ENCODE measurements at places on chromosomes 1 and 21.
A peak's percentile ranks its signal among the peaks of the same experiment; 100 is the strongest.

GRCh38 chr1:27102707-27103468 is 52.0 kb downstream of the SLC9A1 start:
- DNase-seq: no peak

- no peak for DNase-seq
These were observed 46.1 kb downstream of the APP start for GRCh38 chr21:26124421-26124833.

DNA sequence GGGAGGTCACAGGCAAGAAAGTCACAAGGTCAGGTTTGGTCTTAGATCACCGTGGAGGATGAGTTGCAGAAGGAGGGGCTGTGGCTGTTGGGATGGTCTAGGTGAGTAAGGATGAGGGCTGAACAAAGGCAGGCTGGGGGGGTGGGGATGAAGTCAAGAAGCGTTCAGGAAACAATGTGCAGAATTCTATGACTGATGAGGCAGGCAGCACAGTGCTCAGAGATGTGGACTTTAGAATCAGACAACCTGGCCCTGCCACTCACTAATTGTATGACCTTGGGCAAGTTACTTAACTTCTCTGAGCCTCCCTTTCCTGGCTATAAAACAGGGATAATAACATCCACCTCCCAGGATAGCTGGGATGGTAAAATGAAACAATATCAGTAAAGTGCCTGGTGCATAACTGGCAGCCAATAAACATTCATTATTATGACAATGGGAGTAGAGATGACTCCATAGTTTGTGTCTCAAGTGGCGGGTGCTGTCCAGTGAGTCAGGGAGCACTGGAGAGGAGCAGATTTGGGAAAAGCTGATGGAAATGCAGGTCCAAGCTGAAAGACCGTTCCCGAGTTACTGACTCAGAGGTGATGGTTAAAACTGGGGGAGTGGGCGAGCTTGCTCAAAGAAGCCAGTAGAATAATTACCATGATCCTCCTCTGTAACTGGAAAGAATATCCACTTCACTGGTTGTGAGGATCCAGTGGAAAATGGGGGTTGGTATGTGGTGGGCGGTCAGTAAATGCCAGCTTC is 2.1 kb downstream of the TIE1 start:
- peak; percentile 9 for DNase-seq

DNA sequence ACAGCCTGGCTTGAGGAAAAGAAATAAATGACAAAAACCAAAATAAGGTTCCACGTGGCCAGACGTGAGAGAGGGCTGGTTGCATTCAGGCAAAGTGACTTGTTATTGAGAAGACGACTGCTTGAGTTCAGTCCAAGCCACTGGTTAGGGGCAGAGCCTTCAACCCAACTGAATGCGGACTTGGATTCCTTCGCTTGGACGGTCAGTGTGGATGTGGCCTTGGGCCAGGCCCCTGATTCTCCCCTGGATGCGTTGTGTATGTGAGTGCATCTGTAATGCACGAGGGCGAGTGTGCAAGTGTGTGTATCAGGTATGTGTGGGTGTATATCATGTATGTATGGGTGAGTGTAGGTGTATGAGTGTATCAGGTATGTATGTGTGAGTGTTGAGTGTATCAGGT is 1.9 kb downstream of the PLA2G2F start:
- DNase-seq: peak; percentile 64

DNA sequence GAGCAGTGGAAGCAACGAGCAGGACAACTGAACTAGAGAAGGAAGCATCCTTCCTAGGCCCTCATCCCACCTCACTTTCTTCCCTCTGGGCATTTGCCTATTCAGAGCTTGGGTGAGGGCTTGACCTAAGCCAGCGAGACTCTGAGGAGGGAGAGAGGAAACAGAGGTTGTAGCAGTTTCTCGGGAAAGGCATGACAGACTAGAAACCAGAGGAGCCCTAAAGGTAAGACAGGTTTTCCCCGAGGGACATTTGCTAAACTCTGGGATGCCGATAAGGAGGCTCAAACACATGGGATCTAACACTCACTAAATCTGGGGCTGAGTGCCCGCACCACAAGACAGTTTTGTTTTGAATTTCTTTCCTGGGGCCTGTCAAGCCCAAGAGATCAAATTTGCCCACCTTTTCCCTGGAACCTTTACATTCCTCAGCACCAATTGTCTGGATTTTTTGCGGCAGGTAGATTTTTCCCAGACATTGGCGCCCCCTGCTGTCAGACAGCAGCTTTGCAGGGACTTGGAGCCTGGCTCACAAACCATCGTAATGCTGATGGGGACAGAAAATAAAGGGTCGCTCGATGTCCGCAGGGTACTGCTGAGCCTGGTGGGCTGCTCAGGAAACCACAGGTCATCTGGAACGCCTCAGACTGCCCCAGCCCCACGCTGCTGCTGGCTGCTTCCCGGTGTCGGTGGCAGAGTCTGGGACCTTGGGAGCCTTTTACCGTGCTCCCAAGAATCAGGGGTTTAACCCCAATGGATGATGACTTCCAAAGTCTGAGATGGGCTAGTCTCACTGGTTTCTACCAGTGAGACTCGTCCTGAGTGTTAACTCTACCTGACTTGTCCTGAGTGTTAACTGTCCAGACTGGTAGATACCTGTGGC is 23.4 kb upstream of the TSPAN2 start:
- DNase-seq: no peak

DNA sequence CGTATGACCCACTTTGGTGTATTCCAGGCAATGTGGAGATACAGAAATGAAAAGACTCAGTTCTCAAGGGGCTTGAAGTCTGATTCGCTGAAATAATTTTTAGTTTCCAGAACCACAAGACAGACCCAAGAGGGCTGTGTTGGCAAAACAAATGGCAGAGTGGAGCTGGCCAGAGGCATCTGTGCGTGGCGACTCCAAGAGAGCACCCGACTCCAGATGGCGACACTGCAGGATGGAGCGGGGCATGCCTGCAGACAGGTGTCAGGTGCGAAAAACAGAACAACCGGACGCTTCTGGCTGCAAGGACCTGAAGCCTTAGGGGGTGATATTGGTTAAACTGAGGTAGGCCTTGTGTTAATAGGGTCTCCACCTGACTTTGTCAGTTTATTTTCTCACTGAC is 31.7 kb upstream of the COQ8A start:
- DNase-seq: no peak

- no peak for DNase-seq
These were observed 16.6 kb upstream of the EPB41 start for GRCh38 chr1:28897789-28898188.
